Fibroblast of skin of right quadriceps (primary cell): ENCODE measurements at places on chromosomes 13 and 19.
A peak's percentile ranks its signal among the peaks of the same experiment; 100 is the strongest.

DNA sequence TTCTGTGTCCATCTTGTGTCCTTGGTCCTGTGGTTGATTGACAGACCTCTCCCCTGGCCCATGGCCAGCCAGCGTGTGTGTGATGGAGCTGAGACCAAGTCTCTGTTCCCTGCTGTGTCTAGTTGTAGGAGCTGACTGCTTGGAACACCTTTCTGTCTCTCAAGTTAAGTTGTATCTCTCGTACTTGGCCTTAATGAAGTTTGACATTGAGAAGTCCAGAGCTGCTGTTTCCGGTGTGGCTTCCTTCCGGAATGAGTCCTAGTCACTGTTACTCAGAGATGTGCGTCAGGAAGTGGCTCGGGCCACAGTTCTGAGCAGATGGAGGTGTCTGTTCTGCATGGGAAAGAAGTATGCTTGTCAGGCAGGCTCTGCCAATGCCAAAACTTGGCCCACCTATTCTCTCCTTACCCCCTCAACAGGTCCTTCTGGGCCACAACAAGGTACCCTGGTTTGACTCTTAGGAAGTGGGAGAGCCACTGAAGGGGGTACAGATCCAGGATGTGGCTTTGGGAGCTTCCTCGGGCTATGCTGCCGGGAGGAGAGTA lies 54.3 kb downstream of the GATAD2A start:
- DNase-seq: peak; percentile 73

DNA sequence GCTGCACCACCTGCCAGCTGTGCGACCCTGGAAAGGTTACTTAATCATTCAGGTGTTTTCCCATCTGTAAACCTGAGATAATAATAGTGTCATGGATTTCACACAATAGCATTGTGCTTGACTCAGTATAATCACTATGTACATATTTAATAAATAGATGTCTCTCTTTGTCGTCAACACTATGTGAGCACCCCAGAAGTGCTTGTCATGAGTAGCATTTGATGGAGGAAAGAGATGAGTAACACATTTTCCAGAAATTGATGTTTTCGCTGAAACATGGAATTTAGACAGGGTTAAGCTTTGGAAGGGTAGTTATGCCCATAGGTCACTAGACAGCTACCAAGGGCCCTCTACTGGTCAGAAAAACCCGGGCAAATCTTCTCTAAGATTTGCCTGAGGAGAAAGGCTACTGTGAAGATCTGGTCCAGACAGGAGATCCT lies 9.5 kb upstream of the MBNL2 start:
- DNase-seq: peak; percentile 37

DNA sequence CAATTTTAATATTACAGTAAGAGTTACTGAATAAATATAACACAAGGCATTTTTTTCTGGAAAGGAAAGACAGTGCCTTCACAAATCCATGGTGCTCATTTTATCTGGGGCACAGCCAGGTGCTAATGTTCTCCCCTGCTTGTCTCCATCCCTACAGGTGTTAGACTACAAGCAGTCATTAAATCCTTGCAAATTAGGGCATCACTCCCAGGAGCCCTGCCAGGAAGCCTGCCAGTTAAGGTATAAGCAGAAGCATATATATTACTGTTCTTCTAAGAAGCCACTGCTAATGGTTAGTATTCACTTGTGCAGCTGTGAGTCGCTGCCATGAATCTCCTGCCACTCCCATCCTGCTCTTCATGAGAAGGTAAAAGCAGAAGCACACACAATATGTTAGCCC lies 149.7 kb downstream of the OXGR1 start:
- no peak for DNase-seq

- DNase-seq: no peak
Measured at GRCh38 chr13:98326291-98326690, 149.2 kb upstream of the RNF113B start.

GRCh38 chr13:112894673-112895481 lies 74.1 kb upstream of the MCF2L start:
- no peak for DNase-seq

DNA sequence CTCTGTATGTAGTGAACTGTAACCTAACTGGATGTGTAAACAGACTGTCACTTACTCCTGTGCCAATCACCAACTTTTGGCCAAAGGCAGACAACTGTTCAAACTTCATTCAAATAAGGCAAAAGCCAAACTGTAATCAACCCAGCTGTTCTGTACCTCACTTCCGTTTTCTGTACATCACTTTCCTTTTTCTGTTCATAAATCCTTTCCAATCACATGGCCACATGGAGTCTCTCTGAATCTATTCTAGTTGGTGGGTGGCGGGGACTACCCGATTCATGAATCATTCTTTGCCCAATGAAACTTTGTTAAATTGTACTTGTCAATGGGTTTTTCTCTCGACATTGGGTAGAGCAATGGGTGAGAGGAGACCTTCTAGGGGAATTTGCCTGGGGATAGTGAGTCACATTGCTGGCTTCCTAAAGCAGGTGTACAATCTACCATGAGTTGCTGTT lies 178.3 kb upstream of the RFC3 start:
- no peak for DNase-seq

GRCh38 chr13:100537951-100538462 lies 50.6 kb downstream of the GGACT start:
- DNase-seq: no peak

DNA sequence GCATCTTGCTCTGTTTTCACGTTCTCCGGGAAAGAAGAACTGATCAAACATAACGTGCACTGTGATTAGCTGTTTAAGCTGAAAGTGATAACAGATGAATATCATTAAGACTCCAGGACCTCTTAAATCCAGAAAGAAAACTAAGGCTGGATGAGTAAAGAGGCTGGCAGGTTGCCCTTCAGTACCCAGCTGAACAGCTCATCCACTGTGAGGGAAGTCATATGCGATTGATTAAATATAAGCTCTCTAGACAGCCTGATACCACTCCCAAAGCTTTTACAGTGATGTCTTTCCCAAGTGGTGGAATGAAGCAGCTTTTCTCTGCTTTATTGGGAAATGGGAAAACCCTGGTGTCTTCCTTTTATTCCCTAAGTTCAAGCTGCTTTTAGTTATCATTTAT lies 116.9 kb downstream of the EFNB2 start:
- peak; percentile 97 for DNase-seq

DNA sequence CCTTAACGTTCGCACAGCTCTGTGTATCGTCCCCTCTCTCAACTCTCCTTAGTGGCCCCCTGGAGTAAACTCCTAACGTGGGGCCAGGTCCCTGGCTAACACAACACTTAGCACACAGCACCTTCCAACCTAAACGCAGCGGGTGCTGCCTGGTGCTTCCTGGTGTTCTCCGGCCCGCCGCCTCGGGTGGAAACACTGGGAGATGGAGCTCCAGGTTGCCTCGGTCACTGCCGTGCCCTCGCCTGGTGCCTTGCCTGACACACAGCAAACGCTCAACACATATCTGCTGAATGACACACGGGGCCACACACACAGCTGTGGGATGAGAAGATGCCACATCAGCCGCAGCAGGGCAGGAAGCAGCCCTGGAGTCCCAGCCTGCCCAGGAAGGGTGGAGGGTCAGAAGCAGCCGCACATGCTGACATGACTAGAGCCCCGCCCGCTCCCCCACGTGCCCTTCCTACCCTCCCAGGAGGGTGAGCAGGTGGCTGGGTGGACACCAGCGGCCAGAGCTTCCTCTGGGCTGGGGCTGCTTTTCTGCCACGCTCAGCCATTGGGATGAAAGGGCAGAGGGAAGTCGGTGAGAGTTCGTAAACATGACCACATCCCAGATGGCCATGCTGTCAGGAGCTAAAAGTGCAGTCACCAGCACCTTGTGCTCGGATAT lies 6.6 kb downstream of the PEPD start:
- peak; percentile 27 for DNase-seq

- DNase-seq: no peak
Measured at GRCh38 chr13:56900549-56901279, 240.0 kb upstream of the PRR20A start.

GRCh38 chr13:75705395-75705794 lies 69.3 kb downstream of the LMO7 start:
- DNase-seq: peak; percentile 77

DNA sequence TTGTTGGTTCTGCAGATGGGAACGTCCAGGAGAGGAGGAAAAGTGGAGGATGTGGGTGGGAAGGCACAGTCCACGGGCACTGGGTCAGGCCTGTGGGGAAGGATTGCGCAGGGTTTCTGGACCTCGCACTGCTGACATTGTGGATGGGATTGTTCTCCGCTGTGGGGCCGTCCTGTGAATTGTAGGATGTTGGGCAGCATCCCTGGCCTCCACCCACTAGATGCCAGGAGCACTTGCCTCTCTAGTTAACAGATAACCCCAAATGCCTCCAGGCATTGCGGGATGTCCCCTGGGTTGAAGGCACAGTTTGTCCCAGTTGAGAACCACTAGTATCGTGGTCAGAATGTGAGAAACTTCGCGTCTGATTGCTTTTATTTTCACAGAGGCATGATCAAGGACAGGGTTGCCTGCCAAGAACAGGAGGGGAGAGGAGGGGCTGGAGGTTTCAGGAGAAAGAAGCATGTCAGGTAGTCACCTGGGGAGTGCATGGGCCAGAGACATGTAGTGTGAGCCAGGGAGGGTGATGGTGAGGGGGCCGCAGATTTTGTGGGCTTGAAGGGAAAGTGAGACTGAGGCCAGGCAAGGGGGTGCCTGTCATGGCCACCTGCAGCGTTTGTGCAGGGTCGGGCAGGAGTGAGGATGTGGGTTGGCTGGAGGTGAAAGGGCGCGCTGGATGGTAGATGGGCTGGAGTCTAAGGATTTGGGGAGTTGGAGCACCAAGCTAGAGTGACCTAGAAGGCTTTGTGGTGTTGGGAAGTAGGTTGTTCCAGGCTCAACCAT lies 3.2 kb downstream of the ZNF628 start:
- DNase-seq: no peak

DNA sequence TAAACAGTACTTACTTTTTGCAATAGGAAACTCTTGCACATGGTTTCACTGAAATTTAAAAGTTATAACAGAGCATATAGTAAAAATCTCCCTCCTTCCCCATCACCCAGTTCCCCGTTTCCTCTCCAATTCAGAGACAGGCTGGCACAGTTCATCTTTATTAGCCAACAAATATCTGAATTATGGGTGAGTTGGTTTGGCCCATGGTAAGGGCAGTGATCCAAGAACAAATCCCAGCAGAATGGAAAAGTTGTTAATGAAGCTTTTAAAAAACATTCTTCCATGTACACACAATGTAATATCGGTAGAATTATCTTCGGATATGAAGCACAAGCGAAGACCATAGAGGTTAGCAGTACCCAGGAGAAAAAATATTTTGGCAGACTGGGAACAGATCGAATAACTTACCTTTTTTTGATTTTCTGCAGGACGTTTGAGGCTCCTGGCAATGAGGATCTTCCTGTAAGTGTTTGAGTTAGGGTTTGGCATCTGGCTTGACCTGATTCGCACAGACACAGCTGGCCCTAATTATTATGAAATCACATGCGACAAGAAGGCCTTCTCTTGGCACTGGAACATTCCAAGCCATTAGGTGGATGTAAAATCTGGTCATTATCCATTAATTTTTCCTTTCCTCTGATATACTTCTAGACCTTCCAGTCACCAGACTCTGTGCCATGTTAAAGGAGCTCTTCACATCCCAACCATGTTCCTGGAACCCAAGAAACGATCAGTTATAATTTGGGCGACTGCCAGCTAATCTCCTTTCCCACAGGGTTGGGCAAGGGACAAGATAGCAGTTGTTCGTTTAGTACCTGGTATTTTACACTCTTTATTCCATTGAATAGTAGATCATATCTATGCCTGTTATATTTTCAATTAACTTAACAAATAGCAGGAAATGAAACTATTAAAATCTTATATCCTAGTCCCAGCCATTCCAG lies 139.4 kb upstream of the TSC22D1 start:
- peak; percentile 44 for DNase-seq

DNA sequence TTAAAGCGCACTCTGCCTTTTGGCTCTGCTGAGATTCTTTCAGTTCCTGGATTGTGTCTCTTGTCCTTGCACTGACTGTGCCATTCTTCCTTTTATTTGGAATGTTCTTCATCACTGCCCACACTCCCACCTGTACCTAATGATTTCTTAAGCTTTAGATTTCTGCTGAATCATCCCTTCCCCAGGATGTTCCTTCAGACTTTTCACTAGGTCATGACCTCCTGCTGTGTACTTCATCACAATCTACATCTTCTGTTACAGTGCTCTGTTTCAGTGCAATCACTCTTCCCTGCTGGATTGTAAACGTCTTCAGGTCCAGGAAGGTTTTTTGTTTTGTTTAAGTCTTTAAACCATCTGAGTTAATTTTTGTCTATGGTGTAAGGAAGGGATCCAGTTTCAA lies 281.0 kb downstream of the ATP8A2 start:
- DNase-seq: no peak

- DNase-seq: peak; percentile 45
Measured at GRCh38 chr19:13441810-13442512, 64.3 kb downstream of the CACNA1A start.

DNA sequence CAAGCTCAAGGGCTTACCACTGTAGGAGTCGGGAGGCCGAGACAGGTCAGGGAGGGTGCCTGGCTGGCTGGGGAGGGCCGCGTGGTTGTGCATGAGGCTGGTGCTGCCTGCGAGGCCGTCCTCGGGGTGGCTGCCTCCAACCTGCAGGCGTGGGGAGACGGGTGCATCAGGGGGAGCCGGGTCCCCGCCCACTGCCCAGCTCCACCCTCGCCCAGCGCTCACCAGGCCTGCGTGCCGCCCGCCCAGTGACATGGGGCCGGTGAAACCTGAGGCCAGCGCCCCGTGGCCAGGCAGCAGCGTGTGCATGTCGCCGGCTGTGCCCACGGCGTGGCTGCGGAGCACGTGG lies 13.8 kb upstream of the UQCR11 start:
- DNase-seq: no peak

GRCh38 chr19:19475015-19475765 lies 40.2 kb downstream of the TSSK6 start:
- DNase-seq: no peak

- DNase-seq: peak; percentile 20
Measured at GRCh38 chr13:46535825-46536224, 17.1 kb upstream of the LRCH1 start.

DNA sequence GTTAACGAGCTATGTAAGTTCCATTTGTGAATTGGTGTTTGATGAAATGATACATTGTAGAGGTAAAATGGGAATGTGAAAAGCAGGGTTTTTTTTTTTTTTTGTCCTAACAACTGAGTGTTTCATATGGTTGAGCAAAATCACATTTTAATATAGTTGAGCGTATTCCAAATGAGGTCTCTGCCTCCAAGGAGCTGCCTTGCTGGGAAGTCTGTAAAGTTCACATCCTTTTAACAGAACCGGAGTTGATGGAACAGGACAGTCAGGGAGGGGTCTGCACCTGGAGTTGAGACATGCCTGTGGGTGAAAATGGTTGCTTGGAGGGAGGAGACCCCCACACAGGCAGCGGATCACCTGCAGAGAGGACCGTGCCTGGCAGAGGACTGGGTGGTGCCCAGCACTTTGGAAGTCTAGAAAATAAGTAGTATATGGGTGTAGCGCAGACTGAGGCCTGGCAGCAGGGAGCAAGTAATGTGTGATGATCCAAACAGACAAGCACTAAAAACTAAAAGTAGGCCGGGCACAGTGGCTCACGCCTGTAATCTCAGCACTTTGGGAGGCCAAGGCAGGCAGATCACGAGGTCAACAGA lies 75.2 kb upstream of the UBAC2 start:
- no peak for DNase-seq

- DNase-seq: no peak
Measured at GRCh38 chr19:32201636-32202051, 143.8 kb upstream of the ZNF507 start.
